NCI-H526 (cell line): ENCODE measurements at places on chromosomes 2 and 18.

GRCh38 chr18:8705961-8706790 is 820 bp downstream of the MTCL1 start:
- peak; percentile 43 for DNase-seq

DNA sequence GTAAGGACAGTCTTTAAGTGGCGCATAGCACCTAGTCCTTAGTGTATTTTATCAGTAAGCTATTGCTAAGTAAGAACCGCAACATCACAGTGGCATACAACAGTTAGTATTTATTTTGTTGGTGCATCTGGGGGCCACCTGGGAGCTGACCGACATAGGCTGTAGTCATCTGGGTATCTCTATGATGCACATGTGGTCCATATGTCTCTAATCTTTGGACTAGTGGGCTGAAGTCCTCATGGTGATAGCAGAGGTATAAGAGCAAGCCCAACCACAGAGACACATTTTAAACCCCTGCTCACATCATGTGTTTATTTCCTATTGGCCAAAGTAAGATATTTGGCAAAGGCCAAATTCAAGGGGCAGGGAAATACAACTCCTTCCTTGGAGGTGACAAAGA is 2.9 kb downstream of the CAMKMT start:
- no peak for DNase-seq

DNA sequence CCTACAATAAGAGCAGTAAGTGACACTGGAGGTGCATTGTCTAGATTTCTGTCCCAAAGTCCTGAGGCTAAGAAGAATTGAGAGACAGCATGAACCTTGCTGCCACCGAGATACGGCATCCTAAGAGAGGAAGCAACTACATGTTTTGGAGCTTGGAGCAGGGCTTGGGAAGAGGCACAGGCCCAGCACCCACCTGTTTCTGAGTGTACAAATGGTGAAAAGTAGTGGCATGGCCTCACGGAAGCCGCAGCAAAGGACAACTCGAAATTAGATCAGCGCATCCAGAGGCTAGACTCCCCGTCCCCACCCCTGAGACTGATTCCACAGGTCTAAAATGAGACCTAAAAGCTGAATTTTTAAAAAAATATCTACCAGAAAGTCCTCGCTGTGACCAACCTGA is 127.5 kb downstream of the PTGR3 start:
- DNase-seq = no peak

- no peak for DNase-seq
Measured at GRCh38 chr2:100224988-100225710, 82.8 kb upstream of the AFF3 start.

DNA sequence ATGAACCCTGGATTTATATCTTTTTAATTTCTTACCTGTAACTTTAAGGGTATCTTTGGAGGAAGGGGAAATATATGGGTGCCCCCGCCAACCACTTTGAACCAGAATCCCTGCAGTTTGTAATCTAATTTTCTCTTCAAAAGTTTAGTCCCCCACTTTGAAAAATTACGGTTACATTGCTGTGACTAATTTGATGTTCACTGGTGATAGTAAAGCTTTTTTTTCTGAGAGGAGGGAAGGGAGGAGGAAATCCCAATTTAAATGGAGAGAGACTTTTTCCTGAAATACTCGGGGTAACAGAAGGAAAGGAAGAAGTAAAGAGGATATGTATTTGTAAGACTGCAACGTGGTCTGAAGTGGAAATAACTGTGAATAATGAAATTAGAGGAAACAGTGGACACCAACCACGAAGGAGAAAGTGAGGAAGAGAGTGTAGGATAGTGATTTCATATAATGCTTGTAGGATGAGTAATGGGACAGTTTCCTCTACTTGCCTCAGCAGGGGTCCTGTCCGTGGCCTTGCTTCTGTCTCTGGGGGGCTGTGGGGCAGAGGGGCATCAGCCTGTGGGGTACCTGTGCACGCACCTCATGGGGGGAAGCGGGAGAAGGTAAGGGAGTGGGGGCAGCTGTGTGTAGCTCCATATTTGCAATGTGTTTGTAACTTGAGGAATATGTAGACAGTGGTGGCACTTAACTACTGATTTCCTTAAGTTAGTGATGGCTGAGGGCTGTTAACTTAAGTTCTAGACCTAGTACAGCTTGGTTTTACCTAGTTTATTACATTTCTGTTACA is 161.1 kb downstream of the LTBP1 start:
- no peak for DNase-seq

DNA sequence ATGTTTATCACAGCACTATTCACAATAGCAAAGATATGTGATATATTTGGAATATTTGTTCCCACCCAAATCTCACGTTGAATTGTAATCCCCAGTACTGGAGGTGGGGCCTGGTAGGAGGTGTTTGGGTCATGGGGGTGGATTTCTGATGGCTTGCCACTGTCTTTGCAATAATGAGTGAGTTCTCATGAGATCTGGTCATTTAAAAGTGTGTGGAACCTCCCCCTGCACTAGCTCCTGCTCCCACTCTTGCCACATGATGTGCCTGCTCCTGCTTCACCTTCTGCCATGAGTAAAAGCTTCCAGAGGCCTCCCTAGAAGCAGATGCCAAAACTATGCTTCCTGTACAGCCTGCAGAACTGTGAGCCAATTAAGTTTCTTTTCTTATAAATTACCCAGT is 72.2 kb upstream of the DYNC1I2 start:
- DNase-seq = no peak
